Stimulated activated CD8-positive, alpha-beta memory T cell treated with anti-CD3 and anti-CD28 coated beads, Interleukin-4, amount 100 ng/mL, for 1 hour (primary cell): ENCODE measurements at places on chromosomes 5 and 9.

- DNase-seq: no peak
Measured at GRCh38 chr5:148443998-148444397, 60.2 kb downstream of the FBXO38 start.

DNA sequence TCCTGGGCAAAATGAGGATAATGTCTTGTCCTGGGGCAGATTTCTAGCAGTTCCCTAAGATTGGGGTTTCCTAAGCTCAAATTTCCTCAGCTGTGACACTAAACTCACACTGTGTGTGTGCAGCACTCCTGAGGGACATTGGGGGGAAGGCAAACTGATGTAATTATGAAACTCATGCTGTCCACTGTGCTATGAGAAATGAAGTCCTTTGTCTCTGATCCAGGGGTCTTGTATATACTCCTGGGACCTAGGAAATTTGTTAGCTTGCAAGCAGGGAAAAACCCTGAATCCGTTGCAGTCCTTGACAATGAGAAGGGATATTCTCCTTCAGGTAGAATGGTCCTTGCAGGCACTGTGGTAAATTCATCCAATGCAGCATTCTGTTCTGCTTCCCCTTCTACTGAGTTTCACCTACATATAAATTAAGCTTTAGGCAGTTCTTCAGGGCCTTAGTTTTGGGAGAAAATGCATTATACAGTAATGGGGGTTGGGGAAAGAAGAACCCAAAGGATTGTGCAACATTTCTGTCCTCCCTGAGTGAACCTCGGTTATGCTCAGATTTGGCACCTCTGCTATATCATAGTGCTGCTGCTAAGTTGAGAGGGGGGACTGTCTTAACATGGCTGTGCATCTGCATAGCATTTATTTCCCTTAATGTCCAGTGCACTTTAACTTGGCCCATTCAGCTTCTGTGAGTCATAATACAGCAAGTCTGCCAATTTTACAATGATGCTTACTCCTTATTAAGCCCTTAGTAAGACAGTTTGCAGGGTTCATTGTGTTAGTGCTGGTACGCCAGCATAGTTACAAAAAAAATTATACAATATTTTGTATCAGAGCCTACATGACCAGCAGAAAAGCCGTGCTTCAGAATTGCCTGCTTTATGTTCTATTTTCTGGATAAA lies 80.2 kb downstream of the PJA2 start:
- DNase-seq: no peak

DNA sequence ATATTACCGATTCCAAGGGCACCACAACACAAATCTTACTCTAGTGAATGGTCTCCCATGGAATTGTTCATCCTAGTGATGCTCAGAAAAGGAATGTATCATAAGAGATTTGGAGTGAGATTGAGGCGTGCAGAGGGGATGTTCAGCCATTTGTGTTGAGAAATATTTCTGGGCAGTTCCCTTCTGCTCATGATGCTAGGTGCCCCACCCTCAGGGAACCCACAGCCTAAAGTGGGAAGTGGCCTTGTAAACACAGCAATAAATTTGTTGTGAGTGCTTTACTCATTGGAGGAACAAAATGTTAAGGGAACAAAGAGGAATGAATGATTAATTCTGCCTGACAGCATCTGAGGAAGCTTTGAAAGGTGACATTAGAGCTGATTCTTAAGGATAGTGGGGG lies 129.9 kb downstream of the TLE4 start:
- no peak for DNase-seq

GRCh38 chr9:117013440-117013995 lies 326.4 kb downstream of the TRIM32 start:
- DNase-seq: no peak

GRCh38 chr5:67435032-67435431 lies 238.4 kb upstream of the CD180 start:
- DNase-seq: no peak

GRCh38 chr5:12162863-12163262 lies 258.6 kb upstream of the CTNND2 start:
- no peak for DNase-seq

- no peak for DNase-seq
Measured at GRCh38 chr9:83662933-83663332, 40.0 kb downstream of the IDNK start.

GRCh38 chr5:40521925-40522324 lies 157.8 kb upstream of the PTGER4 start:
- DNase-seq: no peak

GRCh38 chr9:21381448-21382339 lies 3.5 kb downstream of the IFNA2 start:
- DNase-seq: no peak

DNA sequence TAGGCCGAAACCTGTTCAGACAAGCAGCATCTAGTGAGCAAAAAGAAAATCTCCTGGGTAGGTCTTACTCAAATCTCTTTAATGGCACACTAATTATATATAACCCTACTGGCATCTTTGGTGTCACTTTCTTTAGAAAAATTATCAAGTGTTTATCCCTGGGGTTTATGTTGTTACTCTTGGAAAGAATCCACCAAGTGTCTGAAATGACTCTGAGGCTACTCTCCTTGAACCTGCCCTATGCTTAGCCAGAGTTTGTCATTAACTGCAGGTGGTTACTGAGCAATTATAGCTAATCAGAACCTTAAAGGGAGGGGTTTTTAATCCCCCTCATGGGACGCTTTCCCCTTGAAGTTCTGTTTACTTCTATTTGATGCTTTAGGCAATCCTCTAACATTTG lies 381.9 kb downstream of the PLK2 start:
- DNase-seq: no peak

- DNase-seq: no peak
Measured at GRCh38 chr9:13502484-13502883, 223.0 kb upstream of the MPDZ start.

- DNase-seq: no peak
Measured at GRCh38 chr5:109656829-109657228, 32.9 kb upstream of the MAN2A1 start.

- no peak for DNase-seq
Measured at GRCh38 chr5:135322744-135323143, 76.3 kb downstream of the MACROH2A1 start.

DNA sequence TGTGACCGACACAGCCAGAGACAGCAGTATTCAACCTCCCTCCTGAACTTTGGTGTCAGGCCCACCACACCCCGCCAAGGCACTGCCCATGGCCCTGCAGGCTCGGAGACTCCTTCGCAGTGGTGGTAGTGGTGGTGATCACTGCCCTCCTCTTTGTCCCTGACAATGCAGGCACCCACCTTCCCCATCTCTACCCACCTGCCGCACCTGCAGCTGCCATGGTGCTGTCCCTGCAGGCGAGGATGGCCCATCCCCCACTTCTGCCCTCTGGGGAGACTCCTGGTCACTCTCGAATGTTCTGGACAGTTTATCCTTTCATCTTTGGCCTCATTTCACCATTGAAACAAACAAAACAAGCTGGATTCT lies 4.4 kb upstream of the IL4 start:
- DNase-seq: no peak

DNA sequence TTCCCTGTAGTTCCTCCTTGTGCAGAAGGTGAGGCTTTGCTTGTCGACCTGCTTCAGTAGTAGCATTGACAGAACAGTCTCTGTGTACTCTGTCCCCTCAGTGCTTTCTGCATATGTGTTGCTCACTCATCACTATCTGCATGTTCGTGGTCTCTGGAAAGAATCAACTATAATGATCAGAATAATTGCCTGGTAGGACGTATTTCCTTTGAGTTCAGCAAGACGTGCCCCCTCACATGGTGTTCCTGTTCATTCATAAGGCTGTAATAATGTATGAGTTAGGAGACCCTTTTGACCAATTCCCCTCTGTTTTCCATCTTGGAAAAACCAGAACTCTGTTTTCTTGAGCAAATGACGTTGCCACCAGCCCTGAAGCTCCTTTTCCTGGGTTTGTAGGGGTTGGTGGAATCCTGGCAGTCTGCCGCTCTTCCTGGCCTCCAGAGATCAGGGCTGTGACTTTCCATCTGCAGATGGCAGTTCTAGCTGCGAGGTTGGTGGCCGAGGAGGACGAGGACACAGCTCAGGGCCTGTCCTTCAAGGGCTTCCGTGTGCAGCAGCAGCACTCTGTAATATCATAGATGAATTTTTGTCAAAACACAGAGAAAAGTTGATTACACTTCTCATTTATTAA lies 61.9 kb downstream of the EXOSC2 start:
- no peak for DNase-seq

GRCh38 chr5:61666064-61666621 lies 334.1 kb downstream of the ZSWIM6 start:
- DNase-seq: no peak

GRCh38 chr5:169431386-169431785 lies 130.4 kb upstream of the SLIT3 start:
- no peak for DNase-seq

DNA sequence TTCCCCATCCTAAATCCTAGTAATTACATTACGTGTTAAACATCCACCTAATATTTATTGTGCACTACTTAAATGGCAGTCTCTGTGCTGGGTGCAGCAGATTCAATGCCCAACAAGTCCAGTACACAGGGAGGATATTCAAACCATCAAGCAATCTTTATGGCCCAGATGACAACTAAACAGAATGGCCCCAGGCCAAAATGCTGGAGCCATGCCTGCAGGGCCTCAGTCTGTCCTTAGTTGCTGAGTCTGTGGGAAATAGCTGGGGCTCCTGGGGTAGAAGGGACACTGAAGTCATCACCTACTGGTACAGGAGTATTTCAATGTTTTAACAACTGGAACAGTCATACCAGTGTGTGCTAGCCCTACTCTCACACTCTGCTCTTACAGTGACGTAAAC lies 153.5 kb downstream of the ZNF608 start:
- DNase-seq: no peak

GRCh38 chr5:139495638-139496435 lies 13.3 kb upstream of the STING1 start:
- DNase-seq: no peak

- no peak for DNase-seq
Measured at GRCh38 chr9:124733964-124734740, 37.0 kb downstream of the NR6A1 start.

GRCh38 chr5:112121258-112121657 lies 297.8 kb downstream of the EPB41L4A start:
- no peak for DNase-seq

- DNase-seq: no peak
Measured at GRCh38 chr5:125401724-125402622, 655.5 kb upstream of the ZNF608 start.

DNA sequence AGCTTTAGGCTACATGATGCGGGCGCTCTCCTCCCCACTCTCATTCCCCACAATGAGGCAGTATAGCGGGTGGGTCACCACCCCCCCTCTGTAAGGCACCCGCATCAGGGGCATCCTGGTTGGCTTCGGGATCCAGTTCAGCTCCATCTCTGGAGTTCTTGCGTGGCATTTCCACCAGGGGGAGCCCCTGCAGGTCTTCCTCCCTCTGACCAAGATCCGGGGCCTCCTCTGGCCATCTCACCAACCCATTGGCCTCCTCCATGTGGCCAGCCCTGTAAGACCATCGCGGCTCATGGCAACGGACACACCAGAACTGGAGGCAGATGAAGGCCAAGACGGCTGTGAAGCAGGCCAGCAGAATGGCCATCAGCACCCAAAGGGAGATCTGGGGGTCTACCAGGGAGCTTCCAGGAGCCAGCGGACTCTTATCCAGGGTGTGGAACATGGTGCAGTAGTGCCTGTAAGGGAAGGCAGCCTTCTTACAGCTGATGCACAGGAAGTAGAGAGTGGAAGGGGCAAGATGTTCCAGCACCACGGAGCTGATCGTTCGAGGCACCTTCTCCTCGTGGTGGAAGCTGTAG lies 77.0 kb downstream of the CYFIP2 start:
- no peak for DNase-seq

DNA sequence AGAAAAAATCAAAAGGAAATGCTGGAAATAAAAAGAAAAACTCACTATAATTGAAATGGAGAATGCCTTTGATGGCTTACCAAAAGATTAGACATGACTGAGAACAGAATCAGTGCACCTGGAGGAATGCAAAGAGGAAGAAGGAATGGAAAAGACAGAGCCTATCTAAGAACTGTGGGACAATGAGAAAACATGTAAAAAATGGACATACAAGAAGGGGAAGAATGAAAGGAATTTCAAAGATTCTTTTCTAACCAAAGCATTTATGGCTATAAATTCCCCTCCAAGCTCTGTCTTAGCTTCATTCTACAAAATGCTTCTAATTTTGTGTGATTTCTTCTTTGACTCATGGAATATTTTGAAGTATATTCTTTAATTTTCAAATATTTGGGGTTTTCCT lies 47.5 kb upstream of the CLK4 start:
- DNase-seq: no peak

DNA sequence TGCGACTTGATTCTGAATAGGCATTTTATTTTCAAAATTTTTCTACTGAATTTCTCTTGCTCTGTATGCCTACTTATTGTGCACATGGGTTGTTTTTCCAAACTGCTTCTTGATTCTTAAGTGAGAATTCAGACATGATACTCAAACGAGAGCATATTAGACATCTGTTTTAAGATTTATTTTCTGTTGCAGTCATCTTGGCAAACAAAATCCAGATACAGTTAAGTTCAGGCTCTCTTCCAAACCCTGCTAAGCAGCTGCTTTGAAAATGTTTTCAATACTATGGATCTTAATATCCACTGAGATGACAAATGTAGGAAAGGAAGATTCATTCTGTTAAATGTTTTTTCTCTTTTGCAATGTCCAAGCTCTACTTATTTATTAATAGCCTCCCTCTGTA lies 4.5 kb downstream of the TMEM215 start:
- no peak for DNase-seq

- DNase-seq: no peak
Measured at GRCh38 chr5:42542106-42542505, 118.9 kb downstream of the GHR start.

GRCh38 chr9:132234535-132234934 lies 72.7 kb downstream of the NTNG2 start:
- no peak for DNase-seq

DNA sequence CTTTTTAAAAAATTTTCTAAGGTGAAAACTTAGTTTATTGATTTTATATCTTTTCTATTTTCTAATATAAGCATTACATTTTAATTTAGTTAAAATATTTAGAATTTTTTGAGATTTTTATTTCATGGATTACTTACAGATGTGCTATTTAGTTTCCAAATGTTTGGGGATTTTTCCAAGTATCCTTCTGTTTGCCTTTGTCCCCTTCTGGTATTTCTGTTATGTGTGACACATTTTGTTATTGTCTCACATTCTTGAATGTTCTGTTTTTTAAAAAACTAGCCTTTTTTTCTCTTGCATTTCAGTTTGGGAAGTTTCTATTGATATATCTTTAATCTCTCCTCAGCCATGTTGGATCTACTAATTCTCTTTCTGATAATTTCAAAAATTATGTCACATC lies 234.9 kb downstream of the FAM170A start:
- no peak for DNase-seq

- DNase-seq: no peak
Measured at GRCh38 chr5:173488144-173488543, 128.3 kb downstream of the BOD1 start.
